ENCODE measurements at places on chromosomes 1 and 21. TPM values are rescaled to one million over a fixed set of nuclear protein-coding genes. Genes with fewer than 3 reads are reported as not detected.
A peak's percentile ranks its signal among the peaks of the same experiment; 100 is the strongest.

Gene C1orf210
- 2.2 TPM for total RNA-seq

Gene SPATA1
- total RNA-seq = 0.25 TPM

Gene CDC7
- 3.4 TPM for total RNA-seq

Gene DENND2C
- 25.5 TPM for total RNA-seq

Gene LRRC7
- not detected for total RNA-seq

Gene PANK4
- total RNA-seq = 39.5 TPM

Gene C1orf174
- 19.4 TPM for total RNA-seq

Gene LCE4A
- total RNA-seq = not detected

Gene CYP4B1
- 74.4 TPM for total RNA-seq

Gene UBIAD1
- 8.6 TPM for total RNA-seq

Gene LMOD1
- 107 TPM for total RNA-seq

Gene PSMB2
- total RNA-seq = 39.3 TPM

Gene GNAT2
- not detected for total RNA-seq

Gene SIK1
- 93.5 TPM for total RNA-seq

- no peak for DNase-seq
- H3K27ac ChIP-seq = no peak overlapping the region
- H3K27me3 ChIP-seq = no peaks in the 10 kb centered on the region
Measured at GRCh38 chr1:158286487-158286886, 3.2 kb upstream of the CD1C start.

DNA sequence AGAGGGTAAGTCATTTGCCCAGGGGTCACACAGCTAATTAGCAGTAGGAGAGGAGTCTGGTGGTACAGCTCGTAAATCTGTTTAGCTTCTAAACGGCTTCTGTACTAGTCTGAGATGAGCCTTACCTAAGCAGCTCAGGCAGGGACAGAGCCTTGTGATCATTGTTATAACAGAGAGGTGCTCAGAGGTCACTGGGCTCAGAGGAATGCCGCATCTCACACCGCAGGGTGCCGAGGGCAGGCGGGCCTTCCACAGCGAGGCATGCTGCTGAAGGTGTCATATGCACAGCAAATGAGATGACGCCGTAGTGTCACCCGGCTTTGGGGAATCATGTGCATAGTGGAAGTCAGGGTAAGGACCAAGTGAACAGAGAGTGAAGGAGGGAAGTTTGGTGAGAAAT is 305.2 kb upstream of the FMN2 start:
- DNase-seq = no peak
- H3K36me3 ChIP-seq = no peaks in the 10 kb centered on the region
- no peak overlapping the region for H3K27ac ChIP-seq
- no peak overlapping the region for H3K4me3 ChIP-seq
- no peaks in the 10 kb centered on the region for H3K4me1 ChIP-seq
- no peaks in the 10 kb centered on the region for H3K27me3 ChIP-seq

- H3K4me1 ChIP-seq = peaks cover 36% of the 10 kb centered on the region
- H3K4me3 ChIP-seq = no peak overlapping the region
- no peaks in the 10 kb centered on the region for H3K36me3 ChIP-seq
Measured at GRCh38 chr1:209673631-209674417, 1.4 kb upstream of the G0S2 start.

GRCh38 chr1:119987112-119987511 is 82.3 kb downstream of the NOTCH2 start:
- no peak for DNase-seq
- peaks cover 53% of the 10 kb centered on the region for H3K4me1 ChIP-seq
- no peak overlapping the region for H3K4me3 ChIP-seq
- H3K27ac ChIP-seq = peak overlapping the region; percentile 51

DNA sequence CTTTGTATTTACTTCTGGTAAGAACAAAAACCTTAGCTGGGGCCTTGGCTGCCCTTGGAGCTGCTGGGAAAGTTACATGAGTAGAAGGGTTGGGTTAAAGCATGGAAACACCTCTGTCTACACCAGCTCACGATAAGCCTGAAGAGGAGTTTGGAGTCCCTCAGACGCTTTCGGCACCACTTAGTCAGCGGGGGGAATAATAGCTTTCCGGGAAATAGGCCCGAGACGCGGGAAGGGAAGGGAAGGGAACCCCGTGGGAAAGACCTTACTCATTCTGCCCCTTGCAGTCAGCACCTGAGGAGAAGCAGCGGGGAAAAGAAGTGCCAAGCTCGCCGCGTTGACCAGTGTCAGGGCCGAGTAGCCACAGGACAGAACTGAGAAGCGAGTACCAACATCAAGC is 66.4 kb upstream of the PDE9A start:
- no peaks in the 10 kb centered on the region for H3K36me3 ChIP-seq
- no peak for DNase-seq
- no peak overlapping the region for H3K4me3 ChIP-seq
- H3K27ac ChIP-seq = no peak overlapping the region

- H3K4me1 ChIP-seq = peaks cover 4% of the 10 kb centered on the region
- H3K36me3 ChIP-seq = no peaks in the 10 kb centered on the region
- H3K27ac ChIP-seq = no peak overlapping the region
- no peaks in the 10 kb centered on the region for H3K27me3 ChIP-seq
- no peak for DNase-seq
Measured at GRCh38 chr1:221699577-221699976, 42.3 kb downstream of the DUSP10 start.

GRCh38 chr1:184753608-184754475 is 816 bp downstream of the EDEM3 start:
- peak overlapping the region; percentile 95 for H3K27ac ChIP-seq
- H3K27me3 ChIP-seq = no peaks in the 10 kb centered on the region
- H3K4me3 ChIP-seq = peak overlapping the region; percentile 99
- peaks cover 34% of the 10 kb centered on the region for H3K4me1 ChIP-seq
- no peaks in the 10 kb centered on the region for H3K36me3 ChIP-seq
- DNase-seq = no peak

GRCh38 chr1:54884768-54885167 is 2.2 kb downstream of the DHCR24 start:
- no peaks in the 10 kb centered on the region for H3K27me3 ChIP-seq
- H3K36me3 ChIP-seq = no peaks in the 10 kb centered on the region
- H3K27ac ChIP-seq = peak overlapping the region; percentile 5
- no peak for DNase-seq

- DNase-seq = no peak
- no peak overlapping the region for H3K27ac ChIP-seq
- peaks cover 11% of the 10 kb centered on the region for H3K4me1 ChIP-seq
- H3K4me3 ChIP-seq = no peak overlapping the region
- H3K27me3 ChIP-seq = no peaks in the 10 kb centered on the region
Measured at GRCh38 chr21:35563885-35564451, 496.4 kb downstream of the SETD4 start.

DNA sequence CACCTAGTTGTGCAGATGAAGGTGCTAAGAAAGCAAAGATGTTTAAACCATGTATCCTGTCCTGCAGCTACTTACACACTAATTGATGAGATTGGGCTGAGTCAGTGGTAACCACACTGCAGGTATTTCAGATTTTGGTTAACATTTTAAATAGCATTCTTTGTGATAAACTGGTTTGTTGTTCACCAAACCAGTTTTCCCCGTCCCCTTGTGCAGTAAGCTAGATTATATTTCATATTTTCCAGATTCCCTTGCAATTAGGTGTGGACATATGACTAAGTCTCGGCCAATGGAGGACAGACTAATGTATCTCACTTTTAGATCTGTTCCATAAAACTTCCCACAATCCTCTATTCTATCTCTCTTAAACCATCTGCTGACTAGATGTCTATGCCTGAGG is 320.4 kb downstream of the RWDD3 start:
- no peaks in the 10 kb centered on the region for H3K36me3 ChIP-seq
- H3K27me3 ChIP-seq = no peaks in the 10 kb centered on the region
- no peaks in the 10 kb centered on the region for H3K4me1 ChIP-seq
- no peak overlapping the region for H3K27ac ChIP-seq

GRCh38 chr1:28243685-28244311 is 7.9 kb downstream of the ATP5IF1 start:
- H3K36me3 ChIP-seq = no peaks in the 10 kb centered on the region
- no peak for DNase-seq
- H3K4me1 ChIP-seq = peaks cover 15% of the 10 kb centered on the region
- H3K27ac ChIP-seq = no peak overlapping the region
- no peak overlapping the region for H3K4me3 ChIP-seq

- no peak for DNase-seq
- no peak overlapping the region for H3K4me3 ChIP-seq
- H3K27me3 ChIP-seq = no peaks in the 10 kb centered on the region
- no peaks in the 10 kb centered on the region for H3K36me3 ChIP-seq
- H3K4me1 ChIP-seq = no peaks in the 10 kb centered on the region
- no peak overlapping the region for H3K27ac ChIP-seq
Measured at GRCh38 chr1:66731170-66731865, 20.9 kb upstream of the DYNLT5 start.

DNA sequence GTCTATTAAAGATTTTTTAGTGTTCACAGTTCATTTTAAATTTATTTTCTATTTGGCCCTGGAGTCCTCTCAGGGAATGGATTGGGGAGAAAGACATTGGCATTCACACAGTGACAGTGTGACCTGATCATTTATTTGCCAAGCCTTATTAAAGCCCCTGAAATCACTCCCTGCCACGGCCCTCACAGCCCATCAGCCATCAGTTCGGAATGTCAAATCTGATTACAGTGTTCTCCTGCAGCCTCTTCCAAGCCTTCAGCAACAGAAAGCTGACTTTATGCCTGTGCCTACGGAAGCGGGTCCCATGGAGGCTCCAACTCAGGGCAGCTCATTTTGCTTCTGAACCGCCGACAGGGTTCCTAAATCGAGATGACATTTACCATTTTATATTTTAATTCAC is 451.2 kb downstream of the DSCAM start:
- H3K4me3 ChIP-seq = no peak overlapping the region
- no peak overlapping the region for H3K27ac ChIP-seq
- H3K36me3 ChIP-seq = no peaks in the 10 kb centered on the region

GRCh38 chr1:226904772-226905171 is 34.4 kb downstream of the PSEN2 start:
- H3K4me3 ChIP-seq = no peak overlapping the region
- H3K27ac ChIP-seq = no peak overlapping the region
- no peak for DNase-seq
- H3K4me1 ChIP-seq = peaks cover 7% of the 10 kb centered on the region
- no peaks in the 10 kb centered on the region for H3K36me3 ChIP-seq
- no peaks in the 10 kb centered on the region for H3K27me3 ChIP-seq

DNA sequence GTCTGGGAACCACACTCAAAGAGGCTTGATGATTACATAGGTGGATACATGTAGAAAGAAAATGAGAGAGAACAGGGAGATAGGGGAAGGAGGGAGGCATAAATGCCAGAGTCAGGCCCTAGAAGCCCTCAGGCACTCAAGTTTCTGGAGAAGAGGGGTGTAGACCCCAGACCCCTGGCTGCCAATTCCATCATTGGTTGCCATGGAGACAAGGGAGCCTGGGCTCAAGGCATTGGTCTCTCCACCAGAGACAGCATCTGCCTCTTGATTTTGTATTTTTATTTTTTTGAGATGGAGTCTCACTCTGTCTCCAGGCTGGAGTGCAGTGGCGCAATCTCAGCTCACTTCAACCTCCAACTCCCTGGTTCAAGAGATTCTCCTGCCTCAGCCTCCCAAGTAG is 114.3 kb upstream of the GRIK3 start:
- H3K36me3 ChIP-seq = no peaks in the 10 kb centered on the region
- no peak overlapping the region for H3K27ac ChIP-seq
- no peaks in the 10 kb centered on the region for H3K27me3 ChIP-seq
- no peaks in the 10 kb centered on the region for H3K4me1 ChIP-seq

DNA sequence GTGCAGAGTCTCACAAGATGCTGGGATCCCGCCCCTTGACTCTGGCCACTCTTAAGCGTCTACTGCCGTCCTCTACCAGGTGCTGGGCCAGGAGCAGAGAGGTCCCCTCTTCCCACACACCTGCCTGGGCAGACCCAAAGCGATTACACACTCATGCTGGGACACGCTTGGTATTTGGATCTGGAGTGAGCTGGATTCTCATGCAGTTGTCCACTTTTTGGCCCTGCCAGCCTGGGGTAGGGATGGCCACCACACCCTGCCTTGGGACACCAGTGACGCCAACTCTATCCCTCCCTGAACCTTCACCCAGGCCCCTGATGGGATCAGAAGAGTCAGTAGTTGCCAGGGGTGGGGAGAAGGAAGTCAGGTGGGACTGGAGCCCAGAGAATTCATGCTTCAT is 28.6 kb downstream of the ITPKB start:
- no peak for DNase-seq
- H3K27ac ChIP-seq = peak overlapping the region; percentile 83
- H3K4me3 ChIP-seq = no peak overlapping the region

DNA sequence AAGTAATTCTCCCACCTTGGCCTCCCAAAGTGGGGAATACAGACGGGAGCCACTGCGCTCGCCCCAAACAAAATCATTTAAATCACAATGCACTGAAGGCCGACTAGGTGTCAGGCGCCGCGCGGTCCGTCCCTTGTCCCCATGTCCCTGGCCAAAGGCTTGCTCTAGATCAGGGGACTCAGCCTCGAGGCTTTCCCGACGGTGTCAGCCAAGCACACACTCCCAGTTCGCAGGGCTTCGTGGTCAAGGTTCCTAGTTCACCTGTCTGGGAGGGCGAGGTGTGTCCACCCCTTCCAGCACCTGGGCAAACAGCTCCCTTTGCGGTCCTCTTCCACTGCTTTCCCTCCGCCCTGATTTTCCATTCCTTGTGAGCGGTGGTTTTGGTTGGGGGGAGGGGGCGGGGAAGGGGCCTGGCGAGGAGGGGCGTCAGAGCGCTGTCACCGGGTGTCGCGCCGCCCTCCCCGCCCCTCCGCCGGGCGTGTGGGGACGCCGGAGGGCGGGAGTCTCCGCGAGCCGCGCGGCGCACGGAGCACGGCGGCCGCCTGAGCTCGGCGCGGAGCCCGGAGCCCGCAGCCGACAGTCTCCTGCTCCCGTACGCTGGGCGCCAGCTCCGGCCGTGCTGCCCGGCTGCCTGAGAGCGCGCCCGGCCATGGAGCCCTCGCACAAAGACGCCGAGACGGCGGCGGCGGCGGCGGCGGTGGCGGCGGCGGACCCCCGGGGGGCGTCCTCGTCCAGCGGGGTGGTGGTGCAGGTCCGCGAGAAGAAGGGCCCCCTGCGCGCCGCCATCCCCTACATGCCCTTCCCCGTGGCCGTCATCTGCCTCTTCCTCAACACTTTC is at the start of gene STUM:
TSS of gene STUM (plus strand) at position 509 of the 838 bp plus-strand sequence. CDS start at position 650, 141 bp downstream.
- H3K27ac ChIP-seq = peak within 1 kb of the TSS; percentile 69
- no peaks in the 10 kb centered on the region for H3K27me3 ChIP-seq
- H3K4me1 ChIP-seq = peaks cover 24% of the 10 kb centered on the region
- no peak for DNase-seq
